Activated T-helper 1 cell treated with anti-CD3 and anti-CD28 coated beads, Interleukin-12 subunit alpha, Interleukin-12 subunit beta, Interleukin-2, Interleukin-4 antibody, amounts not matched to agents 30 ng/mL and 10 ng/mL and 1 ng/mL, durations not matched to agents 14 hours and 24 hours and 36 hours (primary cell): ENCODE measurements at places on chromosomes 16 and 17.

- DNase-seq: no peak
Measured at GRCh38 chr17:49061524-49061943, 64.3 kb downstream of the IGF2BP1 start.

DNA sequence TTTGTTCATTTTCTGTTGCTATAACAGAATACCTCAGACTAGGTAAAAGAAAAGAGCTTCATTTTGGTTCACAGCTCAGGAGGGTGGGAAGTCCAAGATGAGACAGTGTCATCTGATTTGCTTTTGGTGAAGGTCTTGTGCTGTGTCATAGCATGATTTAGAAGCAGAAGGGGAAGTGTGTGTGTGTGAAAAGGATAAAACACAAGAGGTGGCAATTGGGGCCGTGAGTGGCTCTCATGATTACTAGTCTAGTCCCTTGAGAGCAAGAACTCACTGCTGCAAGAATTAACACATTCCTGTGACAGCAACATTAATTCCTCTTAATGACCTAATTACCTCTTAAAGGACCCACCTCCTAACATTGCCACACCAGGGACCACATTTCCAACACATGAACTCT, 8.3 kb downstream of the SLC35G3 start:
- DNase-seq: no peak

DNA sequence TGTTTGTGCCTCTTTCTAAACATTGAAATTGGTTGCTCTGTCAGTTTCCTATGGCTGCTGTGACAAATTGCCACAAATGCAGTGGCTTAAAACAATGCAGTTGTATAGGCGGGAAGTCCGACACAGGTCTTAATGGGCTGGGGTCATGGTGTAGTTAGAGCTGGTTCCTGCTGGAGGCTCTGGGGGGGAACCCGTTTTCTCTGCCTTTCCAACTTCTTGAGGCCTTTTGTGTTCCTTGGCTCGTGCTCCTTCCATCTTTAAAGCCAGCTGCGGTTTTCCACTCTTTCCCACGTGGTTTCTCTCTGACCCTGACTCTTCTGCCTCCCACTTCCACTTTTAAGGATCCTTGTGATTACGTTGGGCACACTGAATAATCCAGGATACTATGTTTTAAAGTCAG, 12.5 kb downstream of the EPN2 start:
- DNase-seq: no peak

- no peak for DNase-seq
Measured at GRCh38 chr17:19646788-19647696, 1.5 kb upstream of the ALDH3A2 start.

GRCh38 chr17:57874434-57875289, 24.8 kb upstream of the MRPS23 start:
- no peak for DNase-seq

DNA sequence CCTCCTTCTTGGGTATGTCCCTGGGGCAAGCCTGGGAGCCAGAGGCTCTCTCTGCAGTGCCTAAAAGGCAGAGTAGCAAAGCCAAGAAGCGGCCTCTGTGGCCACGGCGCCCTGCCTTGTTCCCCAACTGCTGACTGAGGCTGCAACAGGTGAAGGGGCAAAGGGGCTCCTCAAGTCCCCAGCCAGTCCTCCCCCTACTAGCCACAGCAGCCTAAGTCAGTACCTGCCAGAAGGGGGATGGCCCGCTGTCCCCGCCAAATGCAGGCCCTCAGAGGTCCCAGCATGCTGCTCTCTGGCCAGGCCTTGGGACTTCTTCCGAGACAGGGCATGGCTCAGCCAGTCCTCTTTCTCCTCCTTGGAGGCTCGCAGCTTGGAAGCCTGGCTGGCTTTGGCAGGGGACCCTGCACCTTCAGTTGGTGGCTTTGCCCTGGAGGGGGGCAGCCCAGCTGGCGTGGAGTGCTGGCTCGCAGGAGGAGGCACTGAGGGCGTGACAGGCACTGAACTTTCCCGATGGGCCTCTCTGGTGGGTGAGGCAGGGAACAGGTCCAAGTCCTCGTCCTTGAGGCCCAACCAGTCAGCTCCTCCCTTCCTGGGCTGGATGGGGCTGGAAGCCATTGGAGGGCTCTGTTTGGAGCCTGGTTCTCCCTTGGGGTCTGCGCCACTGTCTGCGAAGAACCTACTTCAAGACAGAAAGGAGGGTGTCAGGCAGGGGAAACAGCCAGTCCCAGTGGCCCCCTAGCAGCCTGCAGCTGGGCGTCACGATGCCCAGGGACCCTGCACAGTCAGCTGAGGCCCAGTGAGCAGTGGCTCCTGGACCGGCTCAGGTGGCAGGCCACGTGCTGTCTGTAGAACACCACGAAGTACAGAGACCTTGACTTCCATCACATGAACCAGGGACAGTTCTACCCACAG, 17.6 kb downstream of the FBF1 start:
- DNase-seq: no peak
